ENCODE measurements at places on chromosomes 7 and 10. TPM values are rescaled to one million over a fixed set of nuclear protein-coding genes. Genes with fewer than 3 reads are reported as not detected.

PHF14 gene
- 15.6 TPM for total RNA-seq

- DNase-seq, result no peak
Observed at GRCh38 chr7:149736478-149737360, 36.7 kb downstream of the ZNF467 start.

DNA sequence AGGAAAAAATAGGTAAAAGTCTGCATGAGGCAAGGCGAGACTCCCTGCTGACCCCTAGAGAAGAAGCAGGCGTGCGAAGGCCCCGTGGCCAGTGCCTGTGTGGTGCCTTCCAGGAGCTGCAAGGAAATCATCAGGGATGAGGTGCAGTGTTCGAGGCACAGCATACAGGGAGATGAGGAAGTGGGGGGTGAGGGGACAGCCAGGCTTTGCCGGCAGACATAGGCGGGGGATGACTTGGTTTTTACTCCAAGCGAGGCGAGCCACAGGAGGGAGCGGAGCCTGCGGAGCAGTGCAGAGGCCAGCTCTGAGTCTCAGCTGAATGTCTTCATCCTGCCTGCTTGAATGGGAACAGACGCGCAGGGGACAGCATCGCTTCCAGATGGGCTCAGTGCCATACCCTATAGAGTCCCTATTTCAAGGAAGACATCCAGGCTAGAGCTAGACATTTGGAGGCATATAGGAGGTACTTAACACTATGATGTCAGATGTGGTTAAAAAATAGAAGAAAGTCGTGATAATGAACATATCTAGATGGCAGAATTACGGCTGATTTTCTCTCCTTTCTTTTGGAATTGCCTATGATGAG, 49.5 kb downstream of the TCERG1L start:
- no peak for DNase-seq

DNA sequence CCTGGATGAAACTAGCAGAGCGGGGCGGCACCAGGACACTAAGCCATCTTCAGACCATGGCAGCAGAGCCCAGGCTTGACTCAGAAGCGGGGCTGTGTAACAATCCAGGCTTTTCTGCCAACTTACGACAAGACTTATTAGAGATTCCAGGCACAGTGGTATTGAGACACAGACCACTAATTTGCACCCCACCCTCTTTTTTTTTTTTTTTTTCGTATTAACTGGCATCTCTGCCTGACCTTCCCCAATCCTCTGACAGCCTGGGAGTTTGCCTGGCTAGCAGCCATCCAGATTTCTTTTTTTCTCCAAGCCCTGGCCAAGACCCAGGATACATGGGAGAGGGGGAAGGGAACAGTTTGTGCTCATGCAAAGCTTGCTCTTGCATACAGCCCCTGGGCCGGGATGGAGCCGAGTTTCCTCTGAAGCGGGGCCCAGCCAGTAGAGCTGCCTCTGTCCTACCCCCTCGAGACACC, 182.4 kb downstream of the PLXNA4 start:
- peak; percentile 74 for DNase-seq

GIMAP1 gene
- total RNA-seq, result 3.5 TPM

- no peak for DNase-seq
Observed at GRCh38 chr7:2518737-2519118, 846 bp upstream of the LFNG start.

GPR15LG gene
- total RNA-seq, result not detected

DNA sequence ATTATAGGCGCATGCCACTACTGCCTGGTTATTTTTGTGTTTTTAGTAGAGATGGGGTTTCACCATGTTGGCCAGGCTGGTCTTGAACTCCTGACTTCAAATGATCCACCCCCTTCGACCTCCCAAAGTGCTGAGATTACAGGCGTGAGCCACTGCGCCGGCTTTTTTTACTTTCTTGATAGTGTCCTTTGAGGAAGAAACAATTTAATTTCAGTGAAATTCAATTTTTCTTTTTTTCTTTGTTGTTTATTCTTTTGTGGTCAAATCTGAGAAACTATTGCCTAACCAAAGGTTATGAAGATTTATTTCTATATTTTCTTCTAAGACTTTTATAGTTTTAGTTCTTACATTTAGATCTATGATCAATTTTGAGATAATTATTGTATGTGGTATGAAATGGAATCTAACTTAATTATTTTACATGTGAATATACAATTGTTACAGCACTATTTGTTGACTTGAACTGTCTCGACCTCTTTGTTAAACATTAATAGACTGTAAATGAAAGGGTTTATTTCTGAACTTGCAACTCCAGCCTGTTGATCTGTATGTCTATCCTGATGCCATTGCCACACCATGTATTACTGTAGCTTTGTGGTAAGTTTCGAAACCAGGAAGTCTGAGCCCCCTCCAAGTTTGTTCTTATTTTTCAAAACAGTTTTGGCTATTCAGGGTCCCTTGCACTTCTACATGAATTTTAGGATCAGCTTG, 19.8 kb upstream of the RASSF4 start:
- peak; percentile 46 for DNase-seq

VIPR2 gene
- total RNA-seq, result 23.2 TPM

NPTX2 gene
- total RNA-seq, result 0.43 TPM

GRCh38 chr10:25820472-25820871, 113.6 kb upstream of the MYO3A start:
- DNase-seq, result no peak

ACHE gene
- 2.1 TPM for total RNA-seq

IGFBP1 gene
- total RNA-seq, result not detected

GRCh38 chr10:71239131-71239915, 27.0 kb downstream of the UNC5B start:
- no peak for DNase-seq

- DNase-seq, result no peak
Observed at GRCh38 chr7:112877691-112878460, 87.7 kb upstream of the TMEM168 start.

DNA sequence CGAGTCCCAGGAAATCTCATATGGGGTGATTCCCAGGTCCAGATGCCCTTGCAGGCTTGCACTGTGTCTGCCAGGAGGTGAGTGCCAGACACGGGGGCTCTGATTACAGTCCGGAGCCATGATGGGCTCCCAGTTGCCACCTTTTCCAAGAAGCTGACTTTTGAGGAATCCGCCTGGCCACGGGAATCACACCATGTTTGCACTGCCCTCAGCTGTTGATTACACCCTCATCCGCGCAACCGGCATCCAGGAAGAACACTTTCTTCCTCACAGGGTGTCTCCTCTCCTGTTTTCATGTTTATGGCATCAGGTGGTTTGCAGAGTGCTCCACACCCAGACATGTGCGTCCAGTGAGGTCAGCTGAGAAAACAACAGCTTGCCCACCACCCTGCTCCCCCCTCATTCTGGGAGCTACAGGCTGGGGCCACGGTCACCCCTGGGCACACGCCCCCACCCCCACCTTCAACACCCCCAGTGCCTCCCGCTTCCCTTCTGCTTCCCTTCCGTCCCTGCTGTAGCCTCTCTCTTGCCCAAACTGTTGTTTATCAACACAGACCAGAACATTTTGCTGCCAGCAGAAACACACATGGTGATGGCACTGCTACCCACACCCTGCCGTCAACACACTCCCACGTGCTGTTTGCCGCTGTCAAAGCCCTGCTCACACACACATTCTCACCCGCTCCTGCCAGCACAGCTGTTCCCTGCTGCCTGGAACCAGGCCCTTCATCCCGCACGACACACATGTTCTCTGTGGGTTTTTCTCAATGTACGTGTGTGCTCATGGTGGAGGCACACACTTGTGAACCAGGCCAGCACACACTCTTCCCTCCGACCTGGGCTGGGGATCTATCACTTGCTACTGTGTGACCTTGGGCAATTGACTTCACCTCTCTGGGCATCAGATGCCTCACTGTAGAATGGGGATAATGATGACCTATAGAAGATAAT, 35.8 kb downstream of the DDIT4 start:
- no peak for DNase-seq

GRCh38 chr10:7248585-7249164, 162.2 kb downstream of the SFMBT2 start:
- DNase-seq, result no peak

CC2D2B gene
- total RNA-seq, result 1.5 TPM

DNA sequence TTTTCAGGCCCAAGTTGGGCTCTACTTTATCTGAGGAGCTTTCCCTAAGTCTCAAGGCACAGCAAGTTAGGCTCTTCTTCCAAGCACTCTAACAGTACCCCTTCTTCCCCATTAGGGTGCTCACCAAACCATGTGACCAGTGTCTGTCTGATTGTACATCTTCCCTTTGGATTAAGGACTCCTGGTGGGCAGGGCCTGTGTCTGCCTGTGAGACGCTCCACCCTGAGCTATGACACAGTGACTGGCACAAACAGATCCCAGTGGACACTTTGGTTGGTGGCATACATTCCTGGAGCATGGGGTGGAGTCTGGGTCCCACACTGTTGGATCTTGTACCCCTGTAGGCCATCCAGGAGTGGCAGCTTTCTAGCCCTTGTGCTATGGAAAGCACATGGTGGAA, 23.8 kb downstream of the PLPP4 start:
- no peak for DNase-seq

TBL2 gene
- total RNA-seq, result 13.6 TPM

FUOM gene
- total RNA-seq, result 6.1 TPM

- no peak for DNase-seq
Observed at GRCh38 chr10:108586424-108586823, 1336.9 kb downstream of the XPNPEP1 start.

DNA sequence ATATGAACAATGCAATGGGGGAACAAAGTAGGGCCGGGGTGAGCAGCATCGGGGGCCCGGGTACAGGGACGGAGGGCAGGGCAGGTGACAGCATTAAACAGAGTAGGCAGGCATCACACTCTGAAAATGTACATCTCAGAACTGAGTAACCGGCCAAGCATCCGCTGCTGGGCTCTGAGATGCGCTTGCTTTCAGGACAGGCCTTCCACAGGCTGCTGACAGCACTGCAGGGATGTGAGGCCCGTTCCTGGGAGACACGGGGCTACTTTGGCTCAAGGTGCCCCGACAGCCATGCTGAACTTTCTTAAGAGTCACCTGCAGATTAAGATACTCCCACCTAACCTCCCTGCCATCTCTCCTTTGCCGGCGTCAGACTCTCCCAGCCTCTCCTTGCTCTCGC, 64.3 kb upstream of the FGFR2 start:
- no peak for DNase-seq

GRCh38 chr10:58921421-58921855, 255.0 kb upstream of the PHYHIPL start:
- no peak for DNase-seq

GIMAP4 gene
- total RNA-seq, result 18.2 TPM

- no peak for DNase-seq
Observed at GRCh38 chr7:87312215-87312865, 33.1 kb upstream of the CROT start.

PKD2L1 gene
- not detected for total RNA-seq

ASAH2B gene
- 3.0 TPM for total RNA-seq

GRCh38 chr7:128859232-128860157, 3.2 kb upstream of the ATP6V1F start:
- no peak for DNase-seq

GRCh38 chr7:18770822-18771221, 275.3 kb downstream of the HDAC9 start:
- DNase-seq, result no peak

- peak; percentile 61 for DNase-seq
Observed at GRCh38 chr10:124155781-124156435, 62.5 kb upstream of the CHST15 start.

LAMB4 gene
- 0.05 TPM for total RNA-seq

GRCh38 chr10:46542567-46543465, 13.6 kb downstream of the GPRIN2 start:
- peak; percentile 75 for DNase-seq

All from cardiac septum (tissue), 1 donor.